GM12892 (cell line): ENCODE measurements at places on chromosomes 7 and 10.

DNA sequence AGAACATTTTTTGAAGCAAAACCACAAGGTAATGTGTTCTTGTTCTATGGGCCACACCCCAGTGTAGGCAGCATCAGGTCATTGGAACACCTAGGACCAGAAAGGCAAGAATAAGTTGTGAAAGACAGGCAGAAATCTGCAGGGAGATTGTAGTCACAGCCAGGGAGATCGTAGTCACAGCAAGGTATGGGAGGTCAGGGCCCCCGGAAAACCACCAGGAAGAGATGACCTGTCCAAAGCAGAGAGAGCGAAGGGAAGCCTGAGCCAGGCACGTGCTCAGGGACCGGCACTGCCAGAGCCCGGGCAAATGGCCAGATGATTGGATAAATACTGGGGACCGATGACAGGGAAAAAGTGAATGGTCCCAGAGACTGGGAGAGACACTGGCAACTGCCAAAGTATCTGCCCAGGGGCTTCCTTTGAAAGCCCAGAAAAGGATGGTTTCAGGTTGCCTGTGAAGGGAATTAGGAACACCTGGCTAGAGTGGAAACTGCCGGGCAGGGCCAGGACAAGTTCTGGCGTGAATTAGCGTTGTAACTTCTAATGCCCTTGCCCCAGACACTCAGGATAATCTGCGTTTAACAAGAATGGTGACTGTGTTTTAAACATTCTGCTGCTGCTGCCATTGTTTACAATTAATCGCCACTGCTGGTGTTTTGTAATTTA is 3.9 kb upstream of the NOBOX start:
- DNase-seq, result no peak

GRCh38 chr10:48464871-48465736 is 139.8 kb downstream of the ARHGAP22 start:
- DNase-seq, result no peak

- peak; percentile 30 for DNase-seq
Measured at GRCh38 chr7:139358541-139359365, 941 bp upstream of the LUC7L2 start.

- DNase-seq, result no peak
Measured at GRCh38 chr7:106779877-106780276, 85.2 kb upstream of the PIK3CG start.

DNA sequence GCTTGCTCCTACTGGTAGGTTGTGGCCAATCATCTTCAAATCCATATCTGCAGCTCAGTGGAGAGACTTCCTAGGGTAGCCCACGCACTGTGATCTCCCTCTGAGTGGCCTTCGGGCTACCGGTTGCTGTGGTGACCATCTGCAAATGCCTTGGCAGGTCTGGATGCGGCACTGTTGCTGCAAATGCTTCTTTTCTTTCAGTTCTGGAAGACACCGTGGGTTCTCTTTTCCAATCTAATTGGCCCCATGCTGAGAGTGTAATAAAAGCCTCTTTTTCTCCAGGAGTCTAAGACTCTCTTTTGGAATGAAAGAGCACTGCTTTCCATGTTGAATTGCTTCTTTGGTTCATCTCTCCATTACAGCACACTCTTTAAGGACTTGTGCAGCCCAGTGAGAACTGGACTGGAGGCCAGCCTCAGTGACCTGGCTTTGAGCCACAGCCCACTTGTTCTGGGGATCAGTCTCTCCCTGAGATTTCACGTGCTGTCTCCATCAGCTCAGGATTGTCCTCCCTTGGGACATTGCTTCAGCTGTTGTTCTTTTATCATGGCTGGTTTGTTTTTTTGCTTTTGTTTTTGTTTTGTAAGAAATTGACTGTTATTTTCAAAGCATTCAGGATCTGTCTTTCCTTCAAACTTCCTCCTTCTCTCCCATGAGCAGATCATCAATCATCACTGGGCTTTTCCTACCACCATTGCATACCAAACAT is 286.6 kb downstream of the BMPER start:
- DNase-seq, result no peak

GRCh38 chr7:143239813-143240212 is 18.0 kb downstream of the TAS2R40 start:
- DNase-seq, result no peak

DNA sequence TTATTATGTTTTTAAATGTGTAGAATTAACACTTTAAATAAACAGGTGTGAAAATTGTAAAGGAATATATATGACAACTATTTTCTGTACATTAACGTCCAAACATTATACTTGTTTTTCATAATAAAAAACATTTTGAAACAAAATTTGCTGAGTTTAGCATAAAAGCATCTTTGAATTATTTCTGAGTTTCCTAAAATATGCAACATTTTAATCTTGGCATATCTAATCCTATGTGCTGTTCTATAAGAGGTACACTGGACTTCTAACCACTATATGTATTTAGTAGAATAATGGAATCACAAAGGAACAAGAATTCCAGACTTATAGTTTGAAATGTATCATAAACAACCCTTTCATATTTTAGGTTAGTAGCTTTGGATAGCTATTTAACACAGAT is 16.6 kb downstream of the AKAP9 start:
- no peak for DNase-seq

GRCh38 chr7:93196336-93196735 is 29.9 kb downstream of the HEPACAM2 start:
- DNase-seq, result no peak

- no peak for DNase-seq
Measured at GRCh38 chr7:50331564-50332208, 27.2 kb downstream of the IKZF1 start.

- DNase-seq, result no peak
Measured at GRCh38 chr10:44013981-44014380, 365.3 kb upstream of the ZNF32 start.

- DNase-seq, result no peak
Measured at GRCh38 chr7:24192691-24193090, 91.3 kb upstream of the NPY start.

DNA sequence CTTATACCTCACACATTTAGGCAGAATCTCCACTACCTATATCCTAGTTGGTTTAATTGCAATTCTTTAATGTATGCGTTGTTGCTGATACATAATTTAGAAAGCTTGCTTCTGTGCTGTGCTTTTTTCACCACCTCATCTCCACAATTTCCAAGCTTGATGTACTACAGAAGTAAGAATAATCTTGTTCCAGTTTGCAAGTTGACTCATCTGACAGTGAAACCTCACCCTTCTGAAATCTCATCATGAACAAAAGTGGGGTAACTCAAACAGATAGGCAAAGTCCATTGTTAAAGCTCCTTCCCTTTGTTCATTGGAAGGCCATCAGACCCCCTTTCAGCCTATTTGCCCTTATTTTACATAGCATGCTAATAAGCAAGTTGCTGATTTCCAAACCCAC is 13.6 kb downstream of the EIF4EBP2 start:
- DNase-seq, result no peak

DNA sequence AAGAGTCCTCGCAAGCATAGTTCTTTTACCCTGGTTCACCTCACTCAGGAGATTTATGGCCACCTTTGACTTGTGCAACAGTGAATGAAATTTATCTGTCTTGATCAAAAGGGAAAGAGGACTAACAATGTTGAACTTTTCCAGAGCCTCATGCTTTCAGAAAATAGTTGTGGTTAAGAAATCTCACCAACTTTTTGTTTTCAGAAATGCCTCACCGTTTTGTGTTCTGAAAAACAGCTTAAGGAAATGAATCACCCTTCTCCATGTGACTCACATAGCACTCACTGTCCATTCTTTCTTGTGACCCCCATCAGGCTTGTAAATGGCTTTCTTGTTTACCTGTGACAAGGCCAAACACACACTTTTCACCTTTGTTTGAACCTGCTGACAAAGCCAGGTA is 148.6 kb upstream of the FAM3C start:
- DNase-seq, result no peak

GRCh38 chr10:34491678-34492077 is 323.4 kb downstream of the PARD3 start:
- DNase-seq, result no peak

- no peak for DNase-seq
Measured at GRCh38 chr10:79084012-79084971, 15.5 kb downstream of the ZMIZ1 start.

- no peak for DNase-seq
Measured at GRCh38 chr7:22252016-22252415, 104.9 kb downstream of the RAPGEF5 start.

GRCh38 chr10:63527401-63527800 is 6.2 kb downstream of the REEP3 start:
- no peak for DNase-seq

GRCh38 chr10:102800611-102801335 is 36.4 kb downstream of the CYP17A1 start:
- DNase-seq, result no peak

- DNase-seq, result no peak
Measured at GRCh38 chr10:101833466-101833865, 10.1 kb downstream of the KCNIP2 start.
